Ovary (tissue), 10 donors: ENCODE measurements at places on chromosomes 2 and 18.

DNA sequence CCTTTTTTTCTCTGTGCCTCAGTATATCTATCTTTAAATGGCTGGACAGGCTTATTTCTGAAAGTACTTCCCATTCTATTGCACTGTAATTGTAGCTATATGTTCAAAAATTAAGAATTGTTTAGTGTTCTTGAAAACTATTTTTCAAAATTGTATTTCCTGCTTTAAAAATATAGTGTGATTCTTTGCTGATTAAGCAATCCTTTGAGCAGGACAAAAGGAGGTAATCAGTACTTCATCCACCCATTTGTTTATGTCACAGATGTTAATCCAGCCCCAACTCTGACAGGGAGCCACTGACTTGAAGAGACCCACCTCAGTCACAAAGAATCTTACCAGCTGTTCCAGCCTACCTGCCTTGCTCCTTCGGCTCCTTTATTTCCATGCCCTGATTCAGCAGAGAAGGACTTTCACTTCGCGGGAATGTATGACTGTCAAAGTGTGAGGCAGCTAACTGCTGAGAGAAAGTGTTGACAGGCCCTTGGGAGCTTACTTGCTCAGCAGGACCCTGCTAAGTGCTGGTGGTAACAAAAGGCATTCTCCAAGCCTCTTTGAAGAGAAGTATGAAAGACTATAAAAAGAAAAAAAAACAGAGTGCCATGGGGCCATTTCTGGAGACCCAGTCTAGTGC lies 393.3 kb upstream of the CYRIA start:
- DNase-seq: no peak

GRCh38 chr18:70124139-70124538 lies 81.3 kb downstream of the RTTN start:
- no peak for DNase-seq

DNA sequence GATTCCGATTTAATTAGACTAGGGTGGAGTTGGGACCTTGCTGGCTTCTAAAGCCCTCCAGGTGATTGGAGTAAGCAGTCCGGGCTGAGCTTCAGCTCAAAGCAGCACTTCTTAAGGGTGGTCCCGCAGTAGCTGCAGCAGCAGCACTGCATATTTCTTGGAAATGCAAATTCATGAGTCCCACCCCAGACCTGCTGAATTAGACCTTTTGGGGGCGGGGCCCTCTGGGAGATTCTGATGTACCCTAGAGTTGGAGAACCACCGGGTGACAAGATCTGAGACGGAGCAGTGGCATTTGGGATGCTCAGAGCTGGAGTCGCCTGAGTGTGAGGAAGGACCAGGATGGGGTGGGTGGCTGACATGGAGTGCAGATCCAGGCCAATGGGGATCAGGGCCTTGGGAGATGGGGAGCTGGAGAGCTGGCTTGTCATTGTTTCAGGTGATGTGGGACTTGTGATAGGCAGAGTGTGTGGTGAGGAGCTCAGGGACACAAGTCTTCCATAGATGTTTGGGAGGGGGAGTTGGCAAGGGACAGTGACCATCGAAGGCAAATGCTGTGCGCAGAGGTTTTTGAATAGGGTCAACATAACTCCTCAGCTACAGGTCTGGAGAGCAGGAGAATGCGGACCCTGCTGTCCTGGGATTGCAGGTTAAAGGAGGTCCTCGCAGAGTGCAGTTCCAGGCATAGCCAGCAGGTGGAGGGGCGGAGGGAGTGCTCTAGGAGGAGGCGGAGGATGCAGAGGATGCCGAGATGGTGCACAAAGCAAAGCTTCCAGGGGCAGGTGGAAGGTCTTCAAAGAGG lies 130.9 kb upstream of the RAB12 start:
- peak; percentile 68 for DNase-seq

DNA sequence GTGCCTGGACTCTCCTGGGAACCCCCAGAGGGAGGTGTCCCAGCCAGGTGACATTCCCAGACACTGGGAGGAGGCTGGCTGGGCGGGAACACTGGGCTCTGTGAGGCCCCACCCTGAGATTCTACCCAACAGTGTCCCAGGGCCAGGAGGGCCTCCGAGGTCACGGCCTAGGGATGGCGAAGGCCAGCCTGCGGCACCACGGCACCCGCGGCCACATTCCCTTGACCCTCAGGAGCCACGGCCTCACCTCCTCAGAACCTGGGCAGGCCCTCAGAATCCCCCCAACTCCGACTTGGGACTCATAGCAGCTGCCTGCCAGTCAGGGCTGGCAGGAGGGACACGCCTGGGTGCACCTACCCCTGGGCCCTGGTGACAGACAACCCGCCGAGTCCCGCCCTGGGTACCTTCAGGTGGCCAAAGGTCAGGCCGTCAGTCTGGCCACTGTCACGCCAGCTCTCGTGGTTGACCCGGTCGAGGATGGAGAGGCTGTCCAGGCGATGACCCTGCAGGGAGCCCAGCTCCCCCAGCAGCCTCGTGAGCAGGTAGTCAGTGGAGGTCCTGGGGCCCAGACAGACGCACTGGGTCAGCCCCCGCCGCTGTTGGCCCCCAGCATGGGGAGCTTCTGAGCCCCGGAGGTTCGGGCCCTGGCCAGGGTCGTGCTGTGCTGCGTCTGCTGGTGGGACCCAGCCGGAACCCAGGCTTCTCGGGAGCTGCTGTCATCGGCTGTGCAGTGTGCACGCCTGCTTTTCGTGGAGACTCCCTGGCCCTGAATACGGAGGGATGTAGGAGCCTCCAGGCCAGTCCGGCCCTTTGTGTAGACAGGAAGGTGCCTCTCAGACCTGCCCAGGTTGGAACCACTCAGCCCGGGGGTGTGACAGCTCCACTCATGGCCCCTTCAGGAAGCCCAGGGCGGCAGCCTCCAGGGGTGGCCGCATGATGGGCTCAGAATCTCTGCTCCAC lies 6.1 kb downstream of the MAB21L4 start:
- DNase-seq: no peak

DNA sequence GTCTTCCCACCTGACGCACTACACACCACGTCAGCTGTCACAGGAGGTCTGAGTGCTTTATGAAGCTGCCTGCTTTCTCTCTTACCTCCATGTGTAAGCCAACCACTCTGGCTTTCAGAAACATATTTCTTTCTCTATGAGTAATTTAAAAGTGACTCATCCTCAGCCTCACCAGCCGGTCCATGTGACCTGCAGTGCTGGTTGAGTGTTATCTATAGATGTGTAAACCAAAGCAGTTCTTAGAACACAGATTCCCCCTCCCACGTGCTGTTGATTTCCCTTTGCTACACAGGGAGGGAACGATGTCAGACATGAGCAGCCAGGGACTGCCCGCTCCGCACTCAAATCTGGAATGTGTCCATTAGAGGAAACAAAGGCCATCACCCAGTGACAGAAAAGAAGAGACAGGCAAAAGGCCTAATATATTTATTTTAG lies 157.8 kb downstream of the BCL2 start:
- DNase-seq: peak; percentile 87

DNA sequence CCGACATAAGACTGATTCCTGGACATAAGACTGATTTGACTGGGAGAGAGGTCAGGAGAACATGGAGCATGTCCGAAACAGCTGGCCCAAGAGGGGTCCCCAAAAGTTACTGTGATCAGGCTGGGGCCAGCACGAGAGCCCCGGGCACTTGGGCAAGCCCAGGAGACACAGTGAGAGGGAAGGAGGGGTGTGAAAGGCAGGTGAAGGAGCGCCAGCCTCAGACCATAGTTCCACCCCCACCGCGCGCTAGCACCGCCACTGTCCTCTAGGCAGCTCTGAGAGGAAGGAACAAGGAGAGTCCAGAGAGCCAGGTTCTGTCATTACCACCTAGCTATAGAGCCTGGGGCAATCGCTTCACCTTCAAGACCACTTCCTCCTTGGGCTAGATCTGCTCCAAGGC lies 78.2 kb upstream of the DAPL1 start:
- no peak for DNase-seq

- DNase-seq: no peak
Measured at GRCh38 chr2:177767768-177768167, 304.8 kb downstream of the PDE11A start.

GRCh38 chr2:46878886-46879285 lies 36.7 kb downstream of the MCFD2 start:
- no peak for DNase-seq

GRCh38 chr18:3612315-3612714 lies 162.3 kb downstream of the TGIF1 start:
- no peak for DNase-seq

DNA sequence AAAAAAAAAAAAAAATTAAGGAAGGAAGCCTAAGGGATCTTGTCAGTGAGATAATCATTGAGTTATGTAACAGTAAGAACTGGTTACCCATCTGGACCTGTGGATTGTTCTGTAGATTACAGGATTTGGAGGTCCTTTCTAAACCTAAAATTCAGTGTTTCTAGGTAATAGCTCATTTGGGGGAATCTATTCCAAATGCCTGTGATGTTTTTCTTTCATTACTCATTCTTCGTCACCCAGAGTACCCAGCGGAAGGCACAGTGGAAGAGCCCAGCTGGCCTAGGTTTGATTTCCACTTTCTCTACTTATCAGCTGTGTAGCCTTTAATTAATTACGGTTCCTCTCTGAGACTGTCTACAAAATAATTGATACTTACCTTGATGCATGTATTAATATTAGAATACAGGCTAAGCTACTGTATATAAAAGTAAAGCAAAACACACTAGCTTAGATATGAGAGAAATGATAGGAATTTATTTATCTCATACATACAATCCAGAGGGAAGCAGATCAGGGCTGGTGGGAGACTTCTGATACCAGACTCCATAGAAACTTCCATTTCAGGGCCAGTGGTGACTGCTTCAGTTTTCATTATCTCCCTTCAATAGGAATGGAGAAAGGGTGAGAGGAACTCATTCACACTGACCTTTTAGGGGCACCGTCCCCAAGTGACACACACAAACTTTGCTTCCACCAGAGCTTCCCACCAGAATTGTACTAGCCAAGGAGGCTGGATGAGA lies 115.8 kb upstream of the NOSTRIN start:
- DNase-seq: no peak

DNA sequence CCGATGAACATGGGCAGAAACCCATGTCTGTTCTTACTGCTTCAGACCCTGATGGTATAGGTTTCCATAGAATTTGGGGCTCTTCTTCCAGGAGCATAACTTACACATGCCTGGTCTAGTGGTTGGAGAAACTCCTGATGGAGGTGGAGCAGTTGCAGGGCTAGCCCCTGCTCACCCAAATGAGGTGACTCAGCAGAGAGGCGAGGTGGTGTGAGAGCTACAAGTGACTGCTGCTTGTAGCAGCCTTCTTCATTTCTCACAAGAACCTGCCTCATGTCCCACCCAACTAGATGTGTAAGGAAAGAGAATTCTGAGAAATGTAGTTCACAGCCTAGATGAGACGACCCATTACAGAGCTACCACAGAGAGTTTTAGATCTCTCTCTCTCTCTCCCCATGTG lies 105.3 kb downstream of the ZNF407 start:
- no peak for DNase-seq

DNA sequence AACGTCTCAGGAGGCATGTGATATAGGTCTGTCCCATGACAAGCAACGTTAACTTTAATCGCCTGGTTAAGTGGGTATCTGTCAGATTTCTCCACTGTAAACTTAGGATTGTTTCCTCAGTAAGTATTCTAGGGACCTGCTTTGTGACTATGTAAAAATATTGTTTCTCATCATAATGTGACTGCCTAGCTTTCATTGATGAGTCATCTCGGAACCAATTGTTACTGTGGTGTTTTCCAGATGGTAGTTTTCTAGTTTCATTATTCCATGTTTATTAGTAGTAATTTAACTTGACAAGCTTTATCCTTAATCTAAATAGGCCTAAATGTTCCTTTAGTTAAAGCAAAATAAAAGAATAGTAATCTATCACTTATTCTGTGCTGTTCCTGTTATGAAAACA lies 28.2 kb upstream of the GATA6 start:
- DNase-seq: no peak

GRCh38 chr2:7203056-7203467 lies 285.9 kb downstream of the RNF144A start:
- peak; percentile 31 for DNase-seq

GRCh38 chr2:99877963-99878362 lies 264.4 kb downstream of the AFF3 start:
- no peak for DNase-seq
